ENCODE measurements at places on chromosomes 1 and 21.
A peak's percentile ranks its signal among the peaks of the same experiment; 100 is the strongest.

- DNase-seq: no peak
These were observed 100.5 kb downstream of the NAV1 start for GRCh38 chr1:201639391-201639790.

DNA sequence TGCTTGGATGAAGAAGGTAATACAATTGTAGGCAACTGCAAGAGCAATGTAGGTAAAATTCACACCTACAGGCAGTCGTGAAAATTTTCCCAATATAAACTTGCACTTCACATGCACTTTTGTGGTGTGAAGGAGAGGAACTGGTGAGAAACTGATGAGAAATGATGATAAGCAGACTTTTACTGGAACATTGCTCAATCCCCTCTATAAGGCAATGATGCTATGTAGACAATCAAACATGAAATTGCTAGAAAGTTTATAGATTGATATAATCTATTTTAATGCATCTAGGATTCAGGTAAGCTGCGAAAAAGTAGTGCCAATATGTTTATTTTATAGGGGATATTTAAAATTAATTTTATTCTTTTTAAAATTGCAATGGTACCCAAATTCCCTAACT lies 802.2 kb downstream of the KCNT2 start:
- no peak for DNase-seq

- no peak for DNase-seq
These were observed 95.2 kb downstream of the ITPKB start for GRCh38 chr1:226643611-226644540.

DNA sequence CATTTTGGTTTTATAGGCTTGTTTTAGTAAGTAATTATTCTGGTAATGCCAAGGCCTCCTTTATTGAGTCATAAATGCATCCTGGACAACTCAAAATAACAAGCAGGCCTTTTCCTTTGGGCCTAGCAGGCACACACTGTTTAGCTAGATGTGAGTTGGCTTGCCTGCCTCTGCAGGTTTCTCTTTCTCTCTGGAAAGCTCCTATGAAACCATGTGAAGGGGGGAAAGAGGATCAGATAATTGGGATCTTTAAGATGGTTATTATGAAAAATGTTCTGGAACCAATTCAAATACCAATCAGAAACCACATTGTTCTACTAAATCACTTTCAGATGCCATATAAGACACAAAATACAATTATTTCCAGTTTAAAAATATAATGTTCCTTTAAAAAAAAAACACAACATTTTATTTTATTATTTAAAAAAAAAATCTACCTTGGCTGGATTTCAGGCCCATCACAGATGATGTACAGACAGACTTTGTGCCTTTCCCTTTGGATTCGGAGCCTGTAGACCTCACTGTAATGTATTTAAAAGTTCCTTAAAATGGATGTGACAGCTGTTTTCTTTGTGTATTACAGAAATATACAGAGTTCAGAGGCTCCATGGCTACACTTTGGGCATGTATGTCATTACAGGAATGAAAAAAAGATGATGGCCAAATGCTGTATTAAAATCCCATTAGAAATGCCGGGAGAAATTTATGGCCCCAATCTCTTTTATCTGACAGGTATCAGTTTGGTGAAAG lies 80.2 kb downstream of the NTMT2 start:
- no peak for DNase-seq

- no peak for DNase-seq
These were observed 112.0 kb downstream of the SYF2 start for GRCh38 chr1:25120281-25120680.

DNA sequence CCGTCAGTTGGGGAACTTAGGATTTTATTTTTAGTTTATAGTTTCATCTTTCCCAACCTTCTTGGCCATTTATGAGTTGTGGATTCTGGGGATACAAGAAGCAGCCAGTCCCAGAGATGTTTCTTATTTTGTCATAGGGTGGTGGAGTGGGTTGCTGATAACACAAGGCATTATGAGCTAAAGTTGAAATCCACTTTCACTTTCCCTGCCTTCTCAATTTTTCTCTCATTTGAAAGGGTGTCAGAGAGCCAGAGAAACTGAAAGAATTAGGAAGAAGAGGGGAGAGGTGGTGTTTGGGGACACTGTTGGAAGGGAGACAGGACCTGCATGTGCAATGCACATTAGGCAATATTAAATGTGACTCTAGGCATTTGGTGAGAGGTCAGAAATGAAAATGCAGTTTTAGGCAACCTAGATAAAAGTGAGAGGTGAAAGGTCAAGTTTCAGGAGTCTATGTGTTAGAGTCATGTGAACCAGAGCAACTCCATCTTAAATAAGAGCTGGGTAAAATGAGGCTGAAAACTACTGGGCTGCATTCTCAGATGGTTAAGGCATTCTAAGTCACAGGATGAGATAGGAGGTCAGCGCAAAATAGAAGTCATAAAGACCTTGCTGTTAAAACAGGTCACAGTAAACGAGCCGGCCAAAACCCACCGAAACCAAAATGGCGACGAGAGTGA lies 71.1 kb upstream of the F3 start:
- no peak for DNase-seq

DNA sequence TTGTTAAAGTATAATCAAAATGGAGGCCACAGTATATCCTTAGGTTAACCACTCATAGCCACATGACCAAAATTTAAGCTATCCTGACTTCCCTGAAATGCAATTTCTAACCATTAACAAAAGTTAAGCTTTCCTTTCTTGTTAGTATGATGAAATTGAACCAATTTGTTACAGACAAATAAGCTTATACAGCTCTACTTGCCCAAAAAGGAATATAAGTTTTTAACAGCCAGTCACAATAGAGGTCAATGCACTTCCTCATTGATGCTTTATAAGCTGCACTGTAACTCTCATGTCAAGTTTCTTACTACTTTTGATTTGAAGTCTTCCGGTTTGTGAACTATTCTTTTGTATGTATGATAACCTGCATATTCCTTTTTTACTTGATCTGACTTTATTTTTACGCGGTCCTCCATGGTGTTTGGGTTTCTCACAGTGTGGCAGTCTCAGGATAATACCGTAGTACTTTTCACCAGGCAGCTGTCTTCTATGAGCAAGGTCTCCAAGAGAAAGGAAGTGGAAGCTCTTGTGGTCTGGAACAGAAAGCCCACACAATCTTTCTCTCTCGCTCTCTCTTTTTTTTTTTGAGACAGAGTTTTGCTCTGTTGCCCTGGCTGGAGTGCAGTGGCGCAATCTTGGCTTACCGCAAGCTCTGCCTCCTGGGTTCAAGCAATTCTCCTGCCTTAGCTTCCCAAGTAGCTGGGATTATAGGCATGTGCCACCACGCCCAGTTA lies 331.6 kb downstream of the SRGAP2C start:
- peak; percentile 6 for DNase-seq

DNA sequence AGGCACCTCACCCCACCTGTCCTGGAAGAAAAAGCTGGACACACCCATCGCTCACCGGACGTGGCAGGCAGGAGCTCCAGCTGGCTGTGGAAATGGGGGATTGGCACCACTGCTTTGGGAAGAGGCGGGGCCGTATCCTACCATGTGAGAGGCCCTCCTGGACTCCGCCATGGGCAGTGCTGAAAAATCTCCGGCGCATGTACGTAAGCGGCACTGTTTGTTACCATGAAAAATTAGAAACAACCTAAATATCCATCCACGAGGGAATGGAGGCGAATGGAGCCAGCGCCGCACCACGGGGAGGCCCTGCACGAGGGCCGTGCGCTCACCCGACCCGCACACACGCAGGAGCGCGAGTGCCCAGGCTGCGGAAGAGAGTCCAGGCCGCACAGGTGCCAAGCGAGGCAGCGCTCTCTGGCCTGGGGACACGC lies 3.1 kb downstream of the KRTAP10-8 start:
- no peak for DNase-seq

- DNase-seq: no peak
These were observed 117.4 kb downstream of the DMRTA2 start for GRCh38 chr1:50305808-50306207.

- DNase-seq: no peak
These were observed 50.3 kb downstream of the HIVEP3 start for GRCh38 chr1:41868241-41868998.

GRCh38 chr1:61962631-61963030 lies 220.4 kb downstream of the PATJ start:
- no peak for DNase-seq

DNA sequence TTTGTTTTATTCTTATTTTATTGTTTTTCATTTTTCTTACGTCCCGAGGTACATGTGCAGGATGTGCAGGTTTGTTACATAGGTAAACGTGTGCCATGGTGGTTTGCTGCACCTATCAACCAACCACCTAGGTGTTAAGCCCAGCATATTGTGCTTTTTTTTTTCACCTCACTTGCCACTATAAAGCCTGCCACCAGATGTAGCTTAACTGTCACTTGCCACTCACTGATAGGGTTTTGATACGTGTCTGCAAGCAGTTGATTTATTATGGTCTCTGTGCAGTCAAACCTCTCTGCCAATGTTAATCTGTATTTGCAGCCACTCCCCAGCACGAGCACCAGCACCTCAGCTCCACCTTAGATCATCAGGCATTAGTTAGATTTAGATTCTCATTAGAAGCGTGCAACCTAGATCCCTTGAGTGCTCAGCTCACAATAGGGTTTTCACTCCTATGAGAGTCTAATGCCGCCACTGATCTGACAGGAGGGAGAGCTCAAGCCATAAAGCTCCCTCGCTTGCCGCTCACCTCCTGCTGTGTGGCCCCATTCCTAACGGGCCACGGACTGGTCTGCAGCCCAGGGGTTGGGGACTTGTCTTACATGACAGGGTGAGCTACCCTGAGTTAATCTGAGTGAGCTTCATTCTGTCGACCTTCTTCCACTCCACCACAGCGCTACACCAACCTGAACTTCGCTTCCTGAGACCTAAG lies 17.9 kb upstream of the ABCG1 start:
- no peak for DNase-seq

GRCh38 chr1:32733582-32734321 lies 31.2 kb upstream of the SYNC start:
- peak; percentile 57 for DNase-seq

DNA sequence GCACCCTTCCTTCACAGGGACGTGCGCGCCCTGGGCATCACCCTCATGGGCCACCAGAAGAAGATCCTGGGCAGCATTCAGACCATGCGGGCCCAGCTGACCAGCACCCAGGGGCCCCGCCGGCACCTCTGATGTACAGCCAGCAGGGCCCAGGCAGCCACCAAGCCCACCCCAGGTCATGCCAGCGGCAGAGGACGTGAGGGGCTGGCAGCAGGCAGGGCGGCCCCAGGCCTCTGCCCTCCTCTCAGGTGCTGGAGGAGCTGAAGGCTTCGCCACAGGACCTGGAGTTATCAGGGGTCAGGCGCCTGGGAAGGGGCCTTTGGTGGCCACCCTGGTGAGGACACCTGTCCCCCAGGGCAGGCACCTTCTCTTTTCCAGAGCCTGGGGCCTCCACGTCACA lies 34.8 kb upstream of the C1QA start:
- DNase-seq: no peak

- DNase-seq: no peak
These were observed 42.7 kb downstream of the LDLRAD2 start for GRCh38 chr1:21854751-21855131.

DNA sequence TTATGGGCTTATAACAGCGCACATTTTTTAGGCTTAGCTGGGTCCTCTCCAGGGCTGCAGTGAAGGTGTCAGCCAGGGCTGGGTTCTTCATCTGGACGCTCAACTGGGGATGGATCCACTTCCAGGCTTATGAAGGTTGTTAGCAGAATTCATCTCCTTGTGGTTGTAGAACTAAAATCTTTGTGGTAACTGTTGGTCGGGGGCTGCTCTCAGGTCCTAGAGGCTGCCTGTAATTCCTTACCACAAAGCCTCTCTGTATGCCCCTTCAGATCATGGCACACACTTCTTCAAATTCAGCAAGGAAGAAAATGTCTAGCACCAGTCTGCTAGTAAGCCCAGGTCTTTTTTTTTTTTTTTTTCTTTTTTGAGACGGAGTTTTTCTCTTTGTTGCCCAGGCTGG lies 40.9 kb upstream of the EPS8L3 start:
- DNase-seq: no peak

DNA sequence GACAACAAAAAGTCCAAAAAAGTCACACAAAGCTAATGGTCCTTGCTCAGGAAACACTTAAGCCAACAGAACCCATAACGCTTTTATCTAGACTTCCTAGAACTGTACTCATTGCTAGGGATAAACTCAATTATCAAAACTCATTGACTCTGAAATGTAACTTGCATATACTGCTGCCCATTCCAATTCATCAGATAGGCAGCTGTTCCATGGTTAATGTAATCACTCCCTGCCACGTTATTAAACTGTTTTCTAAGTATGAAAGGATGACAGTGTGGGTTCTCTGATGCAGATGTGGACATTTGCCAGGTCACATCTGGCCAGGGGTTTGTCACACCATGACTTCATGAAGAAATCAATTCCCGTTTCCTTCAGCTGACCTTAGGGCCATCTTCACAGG lies 30.3 kb upstream of the DNAJC11 start:
- no peak for DNase-seq

GRCh38 chr1:53321366-53321765 lies 6.5 kb downstream of the LRP8 start:
- no peak for DNase-seq

- no peak for DNase-seq
These were observed 28.4 kb downstream of the TNNT2 start for GRCh38 chr1:201349092-201349491.

GRCh38 chr1:201136355-201137023 lies 9.5 kb upstream of the ASCL5 start:
- DNase-seq: no peak

DNA sequence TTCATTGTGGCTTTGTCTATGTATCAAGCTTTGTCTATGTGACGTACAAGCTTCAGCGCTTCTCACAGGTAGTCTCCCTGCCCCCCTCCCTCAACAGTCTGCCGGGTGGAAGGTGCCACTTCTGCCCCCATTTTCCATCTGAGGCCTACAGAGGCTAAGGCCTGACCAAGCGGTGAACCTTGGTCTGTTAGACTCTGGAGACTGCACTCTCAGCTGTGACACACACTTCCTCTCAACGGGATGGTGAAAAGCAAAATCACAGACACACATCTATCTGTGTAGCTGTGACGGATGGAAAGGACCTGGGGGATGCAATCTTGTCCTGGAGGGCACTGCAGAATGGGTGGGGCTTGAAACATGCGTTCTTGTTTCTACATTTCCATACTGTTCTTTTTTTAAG lies 152.9 kb upstream of the EDN2 start:
- no peak for DNase-seq

DNA sequence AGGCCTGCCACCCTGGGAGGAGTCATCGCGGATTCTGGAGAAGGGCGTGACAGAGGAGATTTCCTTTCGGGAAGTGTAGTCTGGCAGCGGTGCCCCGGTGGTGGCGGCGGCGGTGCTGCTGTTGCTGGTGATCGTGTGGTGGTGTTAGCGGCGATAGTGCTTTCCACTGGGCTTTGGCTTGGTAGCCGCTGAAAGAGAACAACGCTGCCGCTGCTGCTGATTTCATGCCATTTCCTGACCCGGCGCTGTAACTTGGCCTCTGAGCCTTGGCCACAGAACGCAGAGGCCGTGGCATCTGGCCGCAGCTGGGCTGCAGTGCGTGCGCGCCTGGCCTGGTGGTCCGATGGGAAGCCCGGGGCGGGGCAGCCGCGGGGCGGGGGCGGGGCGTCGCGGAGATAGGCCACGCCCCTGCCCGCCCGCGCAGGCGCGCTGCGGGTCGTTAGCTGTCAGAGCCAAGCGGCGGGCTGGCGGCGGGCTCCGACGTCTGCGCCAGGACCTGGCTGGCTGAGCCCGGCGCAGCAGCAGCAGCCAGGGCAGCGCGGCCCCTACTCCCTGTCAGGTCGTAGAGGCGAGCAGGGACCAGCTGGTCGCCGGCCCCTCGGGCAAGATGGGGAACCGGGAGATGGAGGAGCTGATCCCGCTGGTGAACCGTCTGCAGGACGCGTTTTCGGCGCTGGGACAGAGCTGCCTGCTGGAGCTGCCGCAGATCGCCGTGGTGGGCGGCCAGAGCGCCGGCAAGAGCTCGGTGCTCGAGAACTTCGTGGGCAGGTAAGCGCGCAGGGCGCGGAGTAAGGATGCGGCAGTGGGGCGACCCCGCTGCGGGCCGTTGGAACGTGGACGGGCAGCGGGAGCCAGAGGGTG lies at the start of gene DNM3:
Gene DNM3, plus strand, starts transcription at position 449 of the 861 bp plus-strand sequence. Its CDS starts 159 bp downstream, at position 608.
- peak; percentile 81 for DNase-seq

Data from hindlimb muscle (tissue), 1 donor.